ENCODE measurements at places on chromosomes 7 and 10.

DNA sequence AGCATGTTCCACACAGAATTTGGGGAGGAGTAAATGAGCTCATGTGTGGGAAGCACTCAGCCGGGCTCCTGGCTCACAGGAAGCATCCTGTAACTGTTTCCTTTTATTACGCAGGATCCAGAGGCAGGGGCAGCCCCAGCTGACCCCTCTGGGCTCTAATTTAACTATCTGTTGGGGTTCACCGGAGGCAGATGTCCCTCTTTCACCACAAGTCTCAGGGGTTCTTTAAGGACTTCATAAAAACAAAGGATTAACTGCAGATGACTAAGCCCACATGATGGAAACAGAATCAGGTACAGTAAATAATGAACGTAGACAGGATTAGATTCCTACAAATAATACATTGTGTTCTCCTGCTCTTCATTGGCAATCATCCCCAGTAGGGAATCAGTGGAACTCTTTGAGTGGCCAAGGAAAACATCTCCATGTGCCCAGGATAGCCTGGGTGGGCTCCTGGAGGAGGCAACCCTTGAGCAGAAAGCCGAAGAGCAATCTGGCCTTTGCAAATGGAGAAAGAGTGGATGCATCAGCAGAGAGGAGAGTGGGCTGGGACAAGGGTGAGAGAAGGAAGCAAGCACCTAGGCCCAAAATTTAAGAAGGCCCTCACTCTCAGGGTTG, 24.6 kb downstream of the TBXAS1 start:
- no peak for DNase-seq

- DNase-seq = no peak
These were observed 48.2 kb downstream of the DYNC2I1 start for GRCh38 chr7:158904599-158904998.

- DNase-seq = no peak
These were observed 3.8 kb upstream of the PKD2L1 start for GRCh38 chr10:100333661-100334440.

DNA sequence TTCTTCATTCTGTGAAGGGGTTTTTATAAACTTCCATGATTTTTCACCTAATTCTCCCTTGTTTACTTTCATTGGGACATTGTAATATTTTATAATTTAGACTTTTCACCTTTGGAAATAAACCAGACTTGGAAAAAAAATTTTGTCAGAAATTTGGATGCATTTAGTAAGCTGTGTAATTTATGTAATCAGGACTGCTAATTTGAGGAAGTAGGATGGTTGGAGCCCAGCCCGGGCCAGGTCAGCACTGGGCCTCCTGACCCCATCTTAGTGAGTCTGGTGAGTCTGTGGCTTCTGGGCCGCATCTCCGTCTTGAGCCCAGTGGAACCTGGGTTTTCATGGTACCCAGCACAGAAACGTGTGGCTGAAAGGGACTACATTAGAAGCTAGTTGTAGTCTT, 27.6 kb upstream of the ZNF32 start:
- no peak for DNase-seq

Data from left colon (tissue), 2 donors.